Panc1 (cell line): ENCODE measurements at places on chromosomes 2 and 18. TPM values are rescaled to one million over a fixed set of nuclear protein-coding genes. Genes with fewer than 3 reads are reported as not detected.

DNA sequence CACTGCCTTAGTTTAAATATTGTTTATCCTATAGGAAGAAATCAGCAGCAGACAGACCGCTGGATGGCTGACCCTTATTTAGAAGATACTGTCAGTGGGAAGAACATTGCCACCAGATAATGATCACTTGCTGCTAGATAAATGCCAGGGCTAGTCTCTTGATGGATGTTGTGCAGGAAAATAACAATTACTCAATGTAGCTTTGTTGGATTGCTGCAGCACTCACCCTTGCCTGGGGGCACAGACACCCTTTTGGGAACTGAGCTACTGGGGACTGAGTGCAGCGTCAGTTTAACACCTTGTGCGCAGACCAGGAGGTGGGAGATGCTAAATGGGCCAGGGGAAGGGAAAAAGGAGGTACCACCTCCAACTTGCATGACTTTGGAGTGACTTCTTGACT is 64.2 kb upstream of the CAPN13 start:
- no peak overlapping the region for H3K4me3 ChIP-seq
- H3K27me3 ChIP-seq, result 0 out of 2 replicates have a peak, but pooled peaks cover 2% of the 10 kb centered on the region
- no peak overlapping the region for H3K27ac ChIP-seq
- no peaks in the 10 kb centered on the region for H3K36me3 ChIP-seq
- DNase-seq, result no peak

- H3K36me3 ChIP-seq, result no peaks in the 10 kb centered on the region
- no peak for DNase-seq
- no peak overlapping the region for H3K27ac ChIP-seq
- no peaks in the 10 kb centered on the region for H3K27me3 ChIP-seq
These were observed 38.9 kb downstream of the FASTKD2 start for GRCh38 chr2:206804326-206804725.

Gene LYPD6B
- 2.2 TPM for total RNA-seq

GRCh38 chr18:11121443-11121849 is 27.9 kb downstream of the PIEZO2 start:
- no peaks in the 10 kb centered on the region for H3K36me3 ChIP-seq
- H3K4me1 ChIP-seq, result no peaks in the 10 kb centered on the region
- no peak for DNase-seq
- no peaks in the 10 kb centered on the region for H3K27me3 ChIP-seq

Gene GPR55
- 0.08 TPM for total RNA-seq

DNA sequence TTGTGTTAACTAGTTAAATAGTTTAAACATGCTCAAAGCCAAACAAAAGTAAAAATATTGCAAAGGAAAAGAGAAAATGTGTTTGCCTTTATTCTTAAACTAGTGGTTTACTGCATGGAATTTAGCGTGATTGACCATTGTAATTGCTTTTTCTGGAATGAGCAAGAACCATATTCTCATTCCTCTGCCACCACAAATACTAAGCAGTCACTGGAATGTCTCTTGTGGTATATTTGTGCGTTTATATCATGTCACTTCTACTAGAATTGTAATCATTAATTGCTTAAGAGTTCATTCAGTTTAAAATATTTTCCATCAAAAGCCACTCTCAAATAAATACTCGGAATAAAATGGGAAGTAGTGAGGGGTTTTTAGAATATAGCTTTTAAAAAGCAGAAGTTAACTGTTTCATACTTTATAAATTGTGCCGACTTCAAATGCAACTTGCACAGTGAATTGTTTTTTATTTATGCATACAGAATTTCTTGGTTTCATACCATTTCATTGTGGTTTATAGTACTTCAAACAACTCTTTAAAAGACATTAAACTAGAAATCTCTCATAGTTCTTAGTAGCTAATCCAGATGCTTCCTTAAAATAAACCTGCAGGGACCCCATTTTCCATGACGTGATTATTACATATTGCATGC is 288.1 kb downstream of the EPHA4 start:
- no peaks in the 10 kb centered on the region for H3K36me3 ChIP-seq
- H3K27me3 ChIP-seq, result no peaks in the 10 kb centered on the region
- H3K27ac ChIP-seq, result no peak overlapping the region
- H3K4me1 ChIP-seq, result no peaks in the 10 kb centered on the region

DNA sequence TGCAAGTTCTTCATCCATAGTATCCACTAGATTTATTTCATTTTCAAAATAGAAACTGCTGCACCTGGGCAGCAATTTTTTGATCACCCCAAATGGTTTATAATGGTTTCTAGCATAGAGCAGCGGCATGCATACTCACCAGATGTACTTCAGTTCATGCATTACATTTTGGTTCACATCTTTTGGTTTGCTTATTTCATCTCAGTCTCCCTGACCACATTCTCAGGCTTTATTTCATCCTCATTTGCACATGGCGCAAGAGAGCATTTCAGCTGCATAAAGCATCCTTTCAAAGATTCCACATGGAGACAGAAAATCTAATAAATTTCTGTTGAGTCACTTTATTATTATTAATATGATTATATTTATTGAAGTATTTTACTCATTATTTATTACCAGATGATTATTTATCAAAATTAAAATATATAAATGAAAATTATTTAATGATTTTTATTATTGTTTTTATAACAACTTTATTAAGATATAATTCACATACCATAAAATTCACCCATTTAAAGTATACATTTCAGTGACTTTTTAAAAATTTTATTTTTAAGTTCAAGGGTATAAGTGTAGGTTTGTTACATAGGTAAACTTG is 284.6 kb downstream of the TXNL1 start:
- DNase-seq, result no peak
- no peaks in the 10 kb centered on the region for H3K27me3 ChIP-seq
- no peak overlapping the region for H3K4me3 ChIP-seq
- no peak overlapping the region for H3K27ac ChIP-seq

Gene SLC4A3
- total RNA-seq, result 13.5 TPM

GRCh38 chr2:232372231-232373208 is 6.0 kb upstream of the ALPP start:
- H3K36me3 ChIP-seq, result no peaks in the 10 kb centered on the region
- peaks cover 7% of the 10 kb centered on the region for H3K4me1 ChIP-seq
- no peaks in the 10 kb centered on the region for H3K27me3 ChIP-seq

Gene GRHL1
- total RNA-seq, result 4.7 TPM

DNA sequence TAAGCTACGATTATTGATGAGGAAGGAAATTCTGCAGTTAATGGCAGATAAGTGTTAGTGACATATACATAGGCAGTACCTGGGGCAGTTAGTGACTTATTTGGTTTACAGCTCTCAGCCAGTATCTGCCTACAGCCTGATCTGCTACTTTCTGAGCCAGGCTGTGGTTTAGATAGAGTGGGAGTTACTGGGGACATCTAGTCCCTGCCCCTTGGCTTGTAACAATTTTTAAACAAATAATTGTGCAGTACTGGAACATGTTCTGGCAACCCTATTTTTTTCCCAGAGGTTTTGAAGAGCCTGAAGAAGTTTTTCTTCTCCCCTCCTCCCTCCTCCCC is 2.3 kb downstream of the KIF5C start:
- peaks cover 18% of the 10 kb centered on the region for H3K27me3 ChIP-seq
- H3K4me1 ChIP-seq, result peaks cover 5% of the 10 kb centered on the region; the same call in 1 of the 2 replicates
- no peak overlapping the region for H3K27ac ChIP-seq

DNA sequence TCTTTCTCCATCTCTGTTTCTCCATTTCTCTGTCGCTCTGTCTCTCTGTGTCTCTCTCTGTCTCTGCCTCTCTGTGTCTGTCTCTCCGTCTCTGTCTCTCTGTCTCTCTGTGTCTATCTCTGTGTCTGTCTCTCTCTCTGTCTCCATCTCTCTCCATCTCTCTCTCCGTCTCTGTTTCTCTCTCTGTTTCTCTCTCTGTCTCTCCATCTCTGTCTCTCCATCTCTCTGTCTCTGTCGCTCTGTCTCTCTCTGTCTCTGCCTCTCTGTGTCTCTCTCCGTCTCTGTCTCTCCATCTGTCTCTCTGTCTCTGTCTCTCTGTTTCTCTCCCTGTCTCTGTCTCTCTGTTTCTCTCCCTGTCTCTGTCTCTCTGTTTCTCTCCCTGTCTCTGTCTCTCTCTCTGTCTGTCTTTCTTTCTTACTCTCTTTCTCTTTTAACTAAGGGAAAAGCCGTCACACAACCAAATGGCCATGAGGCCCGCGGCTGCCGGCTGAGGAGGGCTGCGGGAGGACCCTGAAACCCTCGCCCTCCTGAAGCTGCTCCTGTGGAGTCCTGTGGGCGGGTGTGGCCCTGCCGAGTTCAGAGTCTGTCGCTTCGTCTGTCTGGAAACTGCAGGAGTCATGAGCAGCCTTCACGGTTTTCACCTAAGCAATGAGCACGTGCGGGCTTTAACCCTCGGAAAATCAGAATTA is 29.3 kb downstream of the NFATC1 start:
- H3K36me3 ChIP-seq, result no peaks in the 10 kb centered on the region
- H3K4me3 ChIP-seq, result no peak overlapping the region
- H3K4me1 ChIP-seq, result no peaks in the 10 kb centered on the region
- DNase-seq, result no peak
- H3K27ac ChIP-seq, result no peak overlapping the region
- H3K27me3 ChIP-seq, result no peaks in the 10 kb centered on the region

Gene CRACDL
- 2.4 TPM for total RNA-seq

DNA sequence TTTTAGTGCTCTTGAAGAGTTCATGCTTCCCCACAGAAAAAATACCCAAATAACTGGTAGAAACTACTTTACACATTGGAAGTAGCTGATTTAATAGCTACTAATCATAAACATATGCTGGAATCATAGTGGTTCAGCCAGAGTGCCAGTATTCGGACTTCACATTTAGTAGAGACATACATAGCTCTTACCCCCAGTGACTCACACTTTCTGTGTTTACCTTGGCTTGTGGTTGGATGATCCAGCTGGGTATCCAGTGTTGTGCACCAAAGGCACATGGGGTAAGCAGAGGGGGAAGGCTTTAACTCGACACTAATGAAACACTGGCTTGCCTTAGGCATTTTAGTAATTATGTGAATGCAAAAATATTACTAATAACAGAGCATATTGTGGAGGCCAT is 18.1 kb downstream of the ARHGAP28 start:
- H3K36me3 ChIP-seq, result no peaks in the 10 kb centered on the region
- no peak for DNase-seq
- no peaks in the 10 kb centered on the region for H3K4me1 ChIP-seq
- no peak overlapping the region for H3K27ac ChIP-seq

DNA sequence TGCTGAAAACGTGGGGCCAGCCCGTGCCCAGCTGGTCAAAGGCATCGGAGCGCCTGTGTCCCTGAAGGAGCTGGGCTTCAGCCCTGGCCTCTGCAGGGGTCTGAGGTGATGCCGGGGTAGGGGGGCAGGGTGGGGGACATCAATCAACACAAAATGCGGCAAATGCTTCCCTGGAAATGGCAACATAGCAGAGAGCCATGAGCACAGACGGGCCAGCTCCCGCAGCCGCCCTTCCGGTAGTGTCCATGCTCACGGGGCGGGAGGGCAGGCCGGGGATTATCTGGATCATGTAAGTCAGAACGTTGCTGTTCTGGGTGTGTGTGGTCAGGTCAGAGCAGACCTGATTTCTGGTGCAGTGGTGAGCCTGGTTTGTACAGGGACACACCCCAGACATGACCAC is 56.5 kb upstream of the TWIST2 start:
- peaks cover 4% of the 10 kb centered on the region; the same call in 1 of the 2 replicates for H3K4me1 ChIP-seq
- DNase-seq, result no peak
- no peak overlapping the region for H3K27ac ChIP-seq
- H3K27me3 ChIP-seq, result no peaks in the 10 kb centered on the region
- no peak overlapping the region for H3K4me3 ChIP-seq
- no peaks in the 10 kb centered on the region for H3K36me3 ChIP-seq

DNA sequence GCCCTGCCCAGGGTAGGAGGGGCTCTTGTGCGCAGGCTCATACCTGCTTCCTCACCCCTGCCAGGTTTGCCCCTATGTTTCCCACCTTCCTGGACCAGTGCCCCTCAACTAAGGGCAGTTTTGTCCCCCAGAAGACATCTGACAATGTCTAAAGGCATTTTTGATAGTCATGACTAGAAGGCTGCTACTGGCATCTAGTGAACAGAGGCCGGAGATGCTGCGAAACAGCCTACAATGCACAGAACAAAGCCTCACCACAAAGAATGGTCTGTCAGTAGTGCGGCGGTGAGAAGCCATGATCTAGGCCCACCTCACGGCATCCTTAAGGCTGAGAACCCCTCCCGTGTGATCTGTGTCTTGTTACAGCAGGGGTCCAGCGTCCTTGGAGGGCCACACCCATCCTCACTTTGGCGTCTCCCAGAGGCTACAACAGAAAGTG is 96.0 kb downstream of the TMEM17 start:
- H3K36me3 ChIP-seq, result no peaks in the 10 kb centered on the region
- no peaks in the 10 kb centered on the region for H3K27me3 ChIP-seq
- no peak overlapping the region for H3K27ac ChIP-seq
- no peak for DNase-seq
